ENCODE measurements at places on chromosomes 5 and 9.
A peak's percentile ranks its signal among the peaks of the same experiment; 100 is the strongest.

DNA sequence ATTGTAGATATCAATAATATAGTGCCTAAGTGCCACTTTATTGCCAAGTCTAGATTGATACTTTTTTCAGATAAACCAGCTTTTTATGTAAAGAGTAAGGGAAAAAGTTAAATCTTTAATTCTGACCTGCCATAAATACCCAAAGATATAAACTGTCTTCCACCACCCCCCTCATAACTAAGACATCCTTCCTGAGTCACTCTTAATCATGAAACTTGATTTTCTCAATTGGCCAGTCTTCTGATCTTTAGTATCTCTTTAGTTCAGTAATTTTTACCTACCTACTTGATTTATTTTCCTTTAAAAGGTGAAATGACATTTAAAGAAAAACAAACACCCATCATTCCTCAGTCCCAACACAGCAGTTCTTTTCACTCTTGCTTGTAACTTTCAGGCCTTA, 21.8 kb downstream of the C5orf22 start:
- no peak for DNase-seq

DNA sequence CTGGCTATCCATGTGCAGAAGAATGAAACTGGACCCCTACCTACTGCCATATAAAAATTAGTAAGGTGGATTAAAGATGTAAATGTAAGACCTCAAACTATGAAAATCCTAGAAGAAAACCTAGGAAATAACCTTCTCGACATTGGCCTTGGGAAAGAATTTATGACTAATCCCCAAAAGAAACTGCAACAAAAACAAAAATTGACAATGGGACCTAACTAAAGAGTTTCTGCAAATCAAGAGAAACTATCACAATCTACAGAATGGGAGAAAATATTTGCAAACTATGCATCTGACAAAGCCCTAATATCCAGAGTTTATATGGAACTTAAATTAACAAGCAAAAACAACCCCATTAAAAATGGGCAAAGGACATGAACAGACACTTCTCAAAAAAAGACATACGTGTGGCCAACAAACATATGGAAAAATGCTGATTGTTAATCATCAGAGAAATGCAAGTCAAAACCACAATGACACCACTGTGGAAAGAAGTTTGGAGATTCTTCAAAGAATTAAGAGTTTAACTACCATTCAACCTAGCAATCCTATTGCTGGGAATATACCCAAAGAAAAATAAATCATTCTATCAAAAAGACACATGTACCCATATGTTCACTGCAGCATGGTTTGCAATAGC, 98.5 kb downstream of the NR3C1 start:
- no peak for DNase-seq

DNA sequence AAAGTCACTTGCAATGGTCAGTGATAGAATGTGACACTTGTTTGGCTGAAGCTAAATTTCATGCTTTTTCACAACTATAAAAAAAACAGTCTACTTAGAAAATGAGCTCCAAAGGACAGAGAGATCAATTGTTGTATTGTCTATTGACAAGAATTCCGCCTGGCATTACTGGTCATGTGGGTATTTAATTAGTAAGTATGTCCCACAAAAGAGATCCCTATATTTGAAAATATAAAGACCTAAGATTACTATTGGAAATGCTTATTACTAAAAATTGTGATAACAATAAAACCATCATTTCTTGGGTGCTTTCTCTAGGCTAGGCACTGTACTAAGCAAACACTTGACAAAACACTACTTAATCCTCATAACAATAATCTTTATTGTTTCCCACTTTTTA, 745.2 kb upstream of the C9orf72 start:
- DNase-seq, result no peak

DNA sequence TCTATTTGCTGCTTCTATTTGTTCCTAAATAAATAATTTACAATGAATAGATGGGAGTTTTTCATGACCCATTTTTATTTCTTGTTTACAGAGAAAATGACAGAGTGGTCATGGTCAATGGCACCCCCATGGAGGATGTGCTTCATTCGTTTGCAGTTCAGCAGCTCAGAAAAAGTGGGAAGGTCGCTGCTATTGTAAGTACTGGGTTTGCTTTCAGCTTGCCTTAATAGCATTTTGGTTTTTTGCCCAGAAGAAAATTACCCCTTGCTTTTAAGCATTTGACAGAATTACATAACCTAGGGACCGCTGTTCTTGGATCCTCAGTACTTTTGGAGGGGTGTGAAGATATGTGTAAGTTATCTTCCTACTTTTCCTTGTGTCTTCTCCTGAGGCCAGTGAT, 44.1 kb downstream of the TJP2 start:
- DNase-seq, result no peak

- DNase-seq, result no peak
Measured at GRCh38 chr9:112439825-112440224, 46.8 kb upstream of the KIAA1958 start.

DNA sequence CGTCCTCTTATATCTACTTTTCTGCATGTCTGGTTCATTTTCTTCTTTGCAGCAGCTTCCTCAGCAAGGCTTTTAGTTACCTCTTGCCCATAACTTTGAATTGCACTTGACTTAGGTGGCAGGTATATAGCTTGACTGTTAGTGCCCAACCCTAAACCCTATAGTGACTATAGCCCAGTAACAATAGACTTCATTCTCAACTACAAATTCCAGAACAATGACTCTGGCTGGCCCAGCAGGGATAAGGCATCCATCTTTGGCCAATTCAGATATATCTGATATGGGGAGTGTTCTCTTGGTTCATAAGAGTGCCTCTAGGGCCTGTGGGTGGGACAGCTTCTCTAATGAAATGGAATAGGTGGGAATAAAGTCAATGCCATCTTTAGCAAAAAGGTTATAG, 246.2 kb downstream of the DMRT2 start:
- DNase-seq, result no peak

- no peak for DNase-seq
Measured at GRCh38 chr5:103035701-103036100, 84.2 kb downstream of the GIN1 start.

DNA sequence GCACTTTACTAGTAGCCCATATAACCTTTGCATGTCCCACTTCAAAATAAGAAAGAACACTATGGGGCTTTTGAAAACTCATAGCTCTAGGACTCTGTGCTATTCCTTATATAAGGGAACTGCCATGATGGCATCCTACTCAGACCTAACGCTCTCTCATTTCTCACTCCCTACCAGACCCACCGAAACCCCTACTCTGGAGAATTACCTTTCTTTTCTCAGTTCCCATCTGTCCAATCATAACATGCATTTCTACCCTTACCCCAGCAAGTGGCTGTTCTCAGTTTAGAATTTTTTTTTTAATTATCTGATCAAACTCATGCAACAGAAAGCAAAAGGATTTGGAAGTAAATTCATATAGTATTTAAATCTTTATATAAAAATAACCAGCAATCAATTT, 27.3 kb downstream of the CARNMT1 start:
- DNase-seq, result no peak

- peak; percentile 19 for DNase-seq
Measured at GRCh38 chr9:124217836-124218437, 39.8 kb upstream of the NEK6 start.

GRCh38 chr5:164302533-164303235, 797.3 kb downstream of the MAT2B start:
- DNase-seq, result no peak

GRCh38 chr5:167573370-167574127, 717.9 kb upstream of the WWC1 start:
- DNase-seq, result no peak

- no peak for DNase-seq
Measured at GRCh38 chr9:127786773-127787104, 905 bp downstream of the CDK9 start.

DNA sequence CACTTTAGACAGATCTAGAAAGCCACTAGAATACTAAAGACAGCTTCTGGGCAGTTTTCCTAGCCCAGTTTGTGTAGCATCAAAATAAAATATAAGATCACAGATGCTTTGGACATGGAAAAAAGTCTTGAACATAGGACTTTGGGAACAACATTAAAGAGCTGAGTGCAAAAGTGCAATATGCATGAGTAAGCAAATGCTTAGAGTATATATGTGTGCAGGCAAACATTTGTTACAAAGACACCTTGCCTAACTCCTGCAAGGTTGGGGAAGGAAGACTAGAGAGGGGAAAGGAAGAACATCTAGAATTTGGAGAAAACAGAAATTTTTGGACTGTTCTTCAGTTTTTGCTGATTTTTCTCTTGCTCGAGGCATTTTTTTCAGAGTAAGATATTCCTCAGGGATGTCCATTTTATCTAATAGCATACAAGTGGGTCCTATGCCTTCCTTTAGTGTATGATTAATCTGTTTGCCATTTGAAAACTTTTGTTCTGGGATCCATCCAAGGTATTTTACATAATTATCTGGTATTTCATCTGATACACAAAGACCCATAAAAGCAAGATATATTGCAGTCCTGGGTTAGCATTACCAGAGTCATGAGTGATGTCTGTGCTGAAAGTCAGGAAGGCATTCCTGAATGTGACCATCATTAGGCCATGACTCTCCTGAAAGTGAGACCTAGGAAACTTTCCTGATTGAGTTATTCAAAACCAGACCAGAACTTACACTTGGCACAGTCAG, 142.0 kb upstream of the RGMB start:
- DNase-seq, result no peak

- peak; percentile 45 for DNase-seq
Measured at GRCh38 chr5:177312649-177313181, 1.0 kb upstream of the MXD3 start.

- DNase-seq, result no peak
Measured at GRCh38 chr5:8906303-8906967, 639.4 kb downstream of the SEMA5A start.

GRCh38 chr9:107973451-107973850, 483.9 kb upstream of the KLF4 start:
- no peak for DNase-seq
